ENCODE measurements at places on chromosomes 2 and 18. TPM values are rescaled to one million over a fixed set of nuclear protein-coding genes. Genes with fewer than 3 reads are reported as not detected.

- H3K4me1 ChIP-seq = no peaks in the 10 kb centered on the region
- no peaks in the 10 kb centered on the region for H3K36me3 ChIP-seq
- no peaks in the 10 kb centered on the region for H3K27me3 ChIP-seq
- H3K27ac ChIP-seq = no peak overlapping the region
- DNase-seq = no peak
These were observed 24.3 kb downstream of the NCAPH start for GRCh38 chr2:96359866-96360265.

GRCh38 chr18:40904295-40904694 is 1050.7 kb upstream of the PIK3C3 start:
- no peaks in the 10 kb centered on the region for H3K27me3 ChIP-seq
- H3K36me3 ChIP-seq = no peaks in the 10 kb centered on the region
- no peak overlapping the region for H3K4me3 ChIP-seq
- no peak for DNase-seq
- H3K27ac ChIP-seq = no peak overlapping the region

- H3K36me3 ChIP-seq = no peaks in the 10 kb centered on the region
- H3K4me1 ChIP-seq = no peaks in the 10 kb centered on the region
- H3K4me3 ChIP-seq = no peak overlapping the region
- no peak overlapping the region for H3K27ac ChIP-seq
These were observed 68.1 kb upstream of the CSRNP3 start for GRCh38 chr2:165401285-165401852.

The RFTN2 gene
- 7.4 TPM for total RNA-seq

The ERMN gene
- total RNA-seq = 0.04 TPM

The RBBP8 gene
- total RNA-seq = 22.3 TPM

Measured in esophagus squamous epithelium (tissue), 5 donors.